ENCODE measurements at places on chromosomes 2 and 18.
A peak's percentile ranks its signal among the peaks of the same experiment; 100 is the strongest.

DNA sequence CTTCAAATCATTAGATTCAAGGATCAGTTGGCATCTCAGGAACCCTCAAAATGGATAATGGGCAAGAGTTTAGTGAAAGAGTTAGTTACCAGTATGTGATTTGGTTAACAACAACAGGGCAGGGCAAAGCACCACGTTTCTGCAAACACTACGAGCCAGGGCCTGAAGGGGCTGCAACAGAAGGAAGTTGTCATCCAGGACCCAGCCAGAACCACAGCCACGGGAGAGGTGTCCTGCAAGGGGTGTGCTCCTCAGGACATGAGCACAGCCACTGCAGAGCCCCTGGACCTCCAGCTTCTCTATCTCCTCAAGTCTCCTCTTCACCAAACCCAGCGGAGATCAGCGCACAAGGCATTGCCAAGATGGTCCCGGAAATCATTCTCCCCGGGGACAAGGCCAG lies 173.3 kb upstream of the PIEZO2 start:
- DNase-seq: peak; percentile 4

DNA sequence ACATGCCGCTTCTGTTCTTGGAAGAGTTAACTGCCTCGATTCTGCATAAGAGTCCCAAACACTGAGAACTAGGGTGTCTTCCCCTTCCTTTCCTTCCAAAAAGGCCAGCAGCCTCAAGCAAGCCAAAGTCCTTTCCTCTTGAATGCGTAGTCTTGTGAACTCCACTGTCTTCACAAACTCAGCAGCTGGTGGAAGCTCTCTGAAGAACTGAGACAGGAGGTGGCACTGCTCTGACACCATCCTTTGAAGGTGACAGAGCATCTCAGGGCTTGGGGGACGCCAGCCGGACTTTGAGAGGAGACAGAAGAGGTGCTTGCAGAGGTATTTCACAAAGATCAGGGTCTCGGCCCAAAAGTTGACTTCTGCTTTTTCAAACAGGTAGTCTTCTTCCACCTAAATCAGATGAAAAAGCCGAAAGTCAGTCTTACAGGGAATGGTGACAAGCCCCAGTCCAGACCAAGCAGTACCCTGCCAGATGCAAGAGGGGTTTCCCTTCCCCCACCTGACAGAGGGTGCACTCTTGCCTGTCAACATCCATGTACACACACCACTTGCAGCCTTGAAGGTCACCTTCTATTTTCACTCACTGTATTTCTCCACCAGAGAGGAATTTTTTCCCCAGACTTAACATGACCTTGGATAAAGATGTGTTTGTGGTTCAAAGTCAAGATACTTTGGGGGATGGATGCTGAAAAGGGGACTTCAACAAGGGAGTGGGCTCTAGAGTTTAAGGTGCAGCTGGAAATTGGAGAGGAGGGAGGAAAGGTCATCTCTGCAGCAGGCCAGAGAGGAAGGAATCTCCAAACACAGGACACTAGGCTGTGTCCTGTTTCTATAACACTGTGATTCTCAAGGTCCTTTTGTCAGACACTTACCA lies 4.8 kb upstream of the ZFP36L2 start:
- DNase-seq: no peak

GRCh38 chr2:105820691-105821090 lies 76.0 kb downstream of the NCK2 start:
- peak; percentile 6 for DNase-seq

GRCh38 chr18:42756214-42756613 lies 359.3 kb downstream of the RIT2 start:
- no peak for DNase-seq

DNA sequence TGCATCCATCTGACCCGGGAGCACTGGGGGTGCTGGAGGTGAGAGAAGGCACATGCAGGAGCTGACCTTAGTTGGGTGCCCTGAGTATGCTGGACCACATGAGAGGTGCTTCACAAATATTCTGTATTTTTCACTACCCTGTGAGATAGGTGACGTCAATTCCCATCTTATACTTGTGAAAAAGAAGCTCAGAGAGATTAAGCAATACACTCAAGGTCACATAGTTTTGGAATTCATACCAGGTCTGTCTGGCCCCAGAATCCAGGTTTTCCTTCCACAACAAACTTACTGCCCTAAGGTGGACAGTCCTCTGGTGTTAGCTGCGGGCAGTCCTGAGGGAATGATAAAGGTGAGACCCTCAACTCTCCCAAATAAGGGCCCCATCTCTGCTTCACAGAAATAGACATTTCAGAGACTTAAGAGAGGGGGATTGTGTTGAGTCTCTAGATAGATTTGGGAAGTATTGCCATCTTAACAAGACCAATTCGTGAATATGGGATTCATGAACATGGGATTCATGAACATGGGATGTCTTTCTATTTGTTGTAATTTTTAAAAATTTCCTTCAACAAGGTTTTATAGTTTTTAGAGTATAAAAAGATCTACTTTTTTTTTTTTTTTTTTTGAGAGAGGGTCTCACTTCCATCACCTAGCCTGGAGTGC lies 64.0 kb upstream of the SMAD7 start:
- no peak for DNase-seq

DNA sequence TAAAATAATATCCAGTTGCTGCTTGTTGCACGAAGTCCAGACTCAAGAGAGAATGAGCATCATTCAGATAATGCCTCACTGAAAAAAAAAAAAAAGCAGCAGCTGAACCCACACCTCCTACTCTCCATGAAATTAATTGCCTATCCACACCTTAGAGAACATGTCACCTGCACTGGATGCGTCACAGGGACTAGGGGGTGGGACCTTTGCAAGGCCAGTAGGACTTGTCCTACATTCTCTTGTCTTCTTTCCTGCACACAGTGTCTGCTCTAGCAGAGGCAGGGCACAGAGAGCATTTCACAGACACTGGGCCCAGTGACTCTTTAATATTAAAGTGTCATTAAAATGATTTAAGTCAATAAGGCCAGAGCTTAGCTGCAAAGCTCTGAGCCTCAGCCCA lies at the start of gene ABCA12:
Gene ABCA12, minus strand, starts transcription at position 148 of the 400 bp plus-strand sequence. CDS start 418 bp downstream, outside the sequence.
- no peak for DNase-seq

- DNase-seq: no peak
Measured at GRCh38 chr2:75406131-75406581, 154.6 kb downstream of the EVA1A start.

DNA sequence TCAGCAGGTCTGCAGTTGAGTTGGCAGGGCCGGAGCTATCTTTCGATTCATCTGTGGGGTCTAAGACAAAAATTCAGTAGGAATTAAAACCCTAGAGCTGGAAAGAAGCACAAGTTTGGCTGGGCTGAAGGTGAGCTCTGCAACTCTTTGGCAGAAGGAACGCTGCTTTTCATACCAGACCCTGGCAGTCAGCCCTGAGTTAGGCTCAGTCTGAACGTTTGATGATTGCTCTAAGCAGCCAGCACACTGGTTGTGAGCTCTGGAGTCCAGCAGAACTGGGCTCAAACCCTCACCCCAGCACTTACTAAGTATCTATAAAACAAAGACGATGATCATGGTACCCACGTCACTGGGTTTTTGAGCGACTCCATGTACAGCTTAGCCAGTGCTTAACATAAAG lies 192.5 kb downstream of the TNS1 start:
- DNase-seq: no peak

- peak; percentile 90 for DNase-seq
Measured at GRCh38 chr2:196783431-196784094, 15.9 kb downstream of the GTF3C3 start.

- DNase-seq: no peak
Measured at GRCh38 chr2:100142393-100142792, at the start of gene AFF3. TSS of gene AFF3 (minus strand) at chr2:100142590. CDS start at chr2:100104454, 38,136 bp downstream.

GRCh38 chr2:145524836-145525235 lies 1004.9 kb upstream of the ZEB2 start:
- DNase-seq: no peak

DNA sequence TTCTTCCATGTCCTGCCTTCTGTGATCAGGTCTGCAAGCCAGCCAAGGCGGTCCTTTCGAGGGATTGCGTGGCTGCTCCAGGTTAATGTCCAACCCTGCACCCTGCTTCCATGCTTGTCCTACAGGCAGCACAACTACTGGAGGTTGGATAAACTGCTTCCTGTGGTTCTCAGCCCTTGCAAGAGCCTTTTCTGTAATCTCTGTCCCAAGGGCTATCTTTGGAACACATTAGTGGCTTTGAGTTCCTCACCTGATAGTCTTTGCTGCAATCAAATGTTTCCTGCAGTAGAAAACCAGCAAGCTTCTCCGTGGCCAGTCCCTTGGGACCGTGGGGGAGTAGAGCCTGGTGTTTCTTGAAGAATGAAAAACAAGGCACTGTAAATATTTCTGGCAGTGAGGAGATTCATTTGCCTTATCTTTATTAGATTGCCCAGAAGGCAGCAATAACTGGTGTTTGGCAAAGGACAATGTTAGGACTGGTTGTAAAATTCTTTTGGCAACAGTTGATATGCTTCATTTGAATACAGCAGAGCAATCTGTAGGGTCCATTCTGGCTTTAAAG lies 214.4 kb downstream of the FHOD3 start:
- DNase-seq: peak; percentile 29

GRCh38 chr2:37770797-37771196 lies 99.4 kb upstream of the CDC42EP3 start:
- no peak for DNase-seq

DNA sequence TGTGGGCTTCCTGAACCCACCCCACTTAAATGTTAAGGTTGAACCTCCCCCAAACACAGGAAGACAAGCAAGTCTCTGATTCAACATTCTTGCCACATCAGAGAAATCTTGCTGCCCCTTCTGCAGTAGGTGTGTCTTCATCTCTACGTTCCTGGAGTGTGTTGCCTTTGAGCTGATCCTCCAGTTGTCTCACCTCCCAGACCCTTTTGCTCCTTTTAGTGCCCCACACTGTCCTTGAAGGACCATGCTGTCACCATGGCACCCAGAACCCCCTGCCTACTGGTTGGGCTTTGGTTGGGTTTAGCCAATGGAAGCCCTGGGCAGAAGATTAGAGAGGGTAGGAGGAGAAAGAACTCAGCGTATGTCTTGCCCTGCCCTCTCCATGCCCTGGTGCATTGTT lies 10.7 kb downstream of the CAB39 start:
- DNase-seq: peak; percentile 53

GRCh38 chr2:65136253-65136652 lies 6.3 kb upstream of the RAB1A start:
- no peak for DNase-seq

GRCh38 chr2:137117385-137117784 lies 352.0 kb downstream of the THSD7B start:
- DNase-seq: peak; percentile 39

DNA sequence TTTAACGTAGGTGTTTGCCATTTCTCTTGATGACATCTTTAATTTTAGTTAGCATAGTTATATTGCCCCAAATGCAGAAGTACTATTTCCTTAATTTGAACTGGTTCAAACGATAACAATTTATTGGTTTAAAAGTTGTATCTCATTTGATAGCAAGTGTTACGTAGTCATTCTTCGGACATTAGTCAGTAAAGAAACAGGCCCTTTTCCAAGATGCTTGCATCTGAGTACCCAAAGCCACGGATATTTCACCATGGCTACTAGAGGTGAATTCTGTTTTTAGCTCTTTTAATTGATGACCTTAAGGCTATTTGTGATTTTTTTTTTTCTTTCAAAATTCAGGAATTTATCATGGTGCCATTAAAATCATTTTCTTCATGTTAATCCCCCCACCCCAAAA lies 32.1 kb downstream of the GLS start:
- DNase-seq: peak; percentile 44

GRCh38 chr2:177338177-177338721 lies 54.3 kb upstream of the AGPS start:
- peak; percentile 73 for DNase-seq

- peak; percentile 32 for DNase-seq
Measured at GRCh38 chr18:79637921-79638909, 41.4 kb upstream of the CTDP1 start.

GRCh38 chr2:161414042-161415033 lies 1.8 kb upstream of the TBR1 start:
- peak; percentile 67 for DNase-seq

DNA sequence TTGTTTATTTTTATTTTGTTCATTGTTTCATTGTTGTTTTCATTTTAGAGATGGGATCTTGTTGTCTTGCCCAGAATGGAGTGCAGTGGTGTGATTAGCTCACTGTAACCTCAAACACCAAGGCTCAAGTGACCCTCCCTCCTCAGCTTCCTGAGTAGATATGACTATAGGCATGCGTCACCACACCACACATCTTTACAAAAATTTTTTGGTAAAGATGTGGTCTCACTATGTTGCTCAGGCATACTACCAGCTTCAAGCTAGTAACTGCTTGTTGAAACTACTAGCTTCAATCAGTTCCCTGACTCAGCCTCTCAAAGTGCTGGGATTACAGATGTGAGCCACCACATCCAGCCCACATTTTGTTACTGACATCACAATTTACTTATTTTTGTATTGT lies 14.8 kb downstream of the FAM237A start:
- DNase-seq: no peak

DNA sequence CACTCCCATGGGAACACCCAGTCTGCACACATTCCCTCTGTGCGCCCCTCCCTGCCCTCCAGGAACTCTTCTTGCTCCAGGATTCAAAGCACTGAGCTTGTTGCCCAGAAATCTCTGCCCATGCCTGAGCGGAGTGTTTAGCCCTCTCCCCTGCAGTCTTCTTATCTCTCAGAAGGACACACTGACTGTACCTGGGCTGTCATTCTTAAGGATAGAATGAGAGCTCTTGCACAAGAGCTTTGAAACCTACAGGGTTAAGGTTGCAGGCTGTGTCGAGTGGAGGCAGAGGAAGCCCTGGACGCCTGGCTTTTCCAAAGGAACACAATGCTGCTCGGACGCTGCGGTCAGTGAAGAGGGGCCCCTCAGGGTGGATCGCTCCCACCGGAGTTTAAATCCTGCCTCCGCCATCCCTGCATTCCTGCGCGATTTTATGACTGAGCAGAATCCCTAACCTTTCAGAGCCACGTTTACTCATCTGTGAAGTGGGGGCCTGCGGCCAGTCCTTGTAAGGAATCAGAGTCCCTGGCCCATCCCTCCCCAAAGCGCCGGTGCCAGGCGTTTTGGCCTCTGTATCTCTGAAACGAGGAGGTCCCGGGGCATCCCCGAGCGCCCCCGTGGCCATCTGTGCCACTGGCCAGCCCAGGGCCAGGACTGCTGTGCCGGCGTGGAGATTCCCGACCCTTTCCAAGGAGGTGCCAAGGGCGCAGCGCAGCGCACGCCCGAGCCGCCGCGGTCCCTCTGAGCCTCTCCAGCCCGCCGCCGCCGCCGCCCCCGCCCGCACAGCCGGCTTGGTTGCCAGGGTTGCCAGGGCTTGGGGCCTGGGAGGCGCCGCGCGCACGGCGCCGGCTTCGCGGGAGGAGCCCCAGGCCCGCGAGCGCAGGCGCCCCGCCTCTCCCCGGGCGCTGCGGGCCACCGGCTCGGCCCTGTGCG lies 58.9 kb downstream of the FAM168B start:
- peak; percentile 74 for DNase-seq

DNA sequence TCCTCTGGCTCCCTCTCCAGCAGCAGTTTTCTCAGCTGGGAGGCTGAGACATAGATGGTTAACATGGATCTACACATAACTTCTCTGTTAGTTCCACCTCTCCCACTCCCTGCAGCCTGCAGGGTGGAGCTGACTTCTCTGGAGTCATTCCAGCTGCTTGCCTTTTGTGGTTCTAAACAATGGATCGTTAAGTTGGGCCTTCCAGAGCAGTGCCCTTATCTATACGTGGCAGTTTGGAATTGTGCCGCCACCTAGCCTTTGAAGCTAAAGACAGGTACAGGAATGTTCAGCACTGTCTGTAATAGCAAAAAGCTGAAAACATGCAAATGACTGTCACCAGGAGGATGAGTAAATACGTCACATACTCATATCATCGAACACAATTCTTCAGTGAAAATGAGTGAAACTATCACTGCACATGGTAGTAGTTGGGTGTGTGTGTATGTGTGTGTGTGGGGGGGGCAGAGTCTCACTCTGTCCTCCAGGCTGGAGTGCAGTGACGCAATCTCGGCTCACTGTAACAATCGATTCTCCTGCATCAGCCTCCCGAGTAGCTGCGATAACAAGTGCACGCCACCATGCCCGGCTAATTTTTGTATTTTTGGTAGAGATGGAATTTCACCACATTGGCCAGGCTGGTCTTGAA lies 50.3 kb downstream of the SH2D6 start:
- peak; percentile 65 for DNase-seq

All from GM23248 (cell line).